DMS153 (cell line): ENCODE measurements at places on chromosomes 11 and 22.

- no peak for DNase-seq
Measured at GRCh38 chr11:10017911-10018310, 276.1 kb downstream of the SBF2 start.

DNA sequence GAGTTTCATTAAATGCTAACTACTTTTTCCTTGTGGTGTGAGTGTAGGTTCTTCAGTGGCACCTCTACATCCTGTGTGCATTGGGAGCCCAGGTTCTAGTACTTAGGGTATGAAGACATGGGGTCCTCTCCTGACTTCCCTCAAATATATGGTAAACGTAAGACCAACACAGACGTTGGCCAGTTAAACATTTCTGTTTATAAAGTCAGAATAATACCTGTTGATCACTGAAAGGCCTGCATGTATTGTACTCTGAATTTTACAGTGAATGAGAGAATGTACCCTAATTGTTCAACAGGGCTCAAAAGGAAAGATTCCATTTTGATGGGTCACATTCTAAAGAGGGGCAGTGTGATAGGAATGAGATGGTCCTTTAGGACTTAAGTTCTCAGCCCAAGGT lies 3.2 kb downstream of the RPL27A start:
- DNase-seq = no peak

DNA sequence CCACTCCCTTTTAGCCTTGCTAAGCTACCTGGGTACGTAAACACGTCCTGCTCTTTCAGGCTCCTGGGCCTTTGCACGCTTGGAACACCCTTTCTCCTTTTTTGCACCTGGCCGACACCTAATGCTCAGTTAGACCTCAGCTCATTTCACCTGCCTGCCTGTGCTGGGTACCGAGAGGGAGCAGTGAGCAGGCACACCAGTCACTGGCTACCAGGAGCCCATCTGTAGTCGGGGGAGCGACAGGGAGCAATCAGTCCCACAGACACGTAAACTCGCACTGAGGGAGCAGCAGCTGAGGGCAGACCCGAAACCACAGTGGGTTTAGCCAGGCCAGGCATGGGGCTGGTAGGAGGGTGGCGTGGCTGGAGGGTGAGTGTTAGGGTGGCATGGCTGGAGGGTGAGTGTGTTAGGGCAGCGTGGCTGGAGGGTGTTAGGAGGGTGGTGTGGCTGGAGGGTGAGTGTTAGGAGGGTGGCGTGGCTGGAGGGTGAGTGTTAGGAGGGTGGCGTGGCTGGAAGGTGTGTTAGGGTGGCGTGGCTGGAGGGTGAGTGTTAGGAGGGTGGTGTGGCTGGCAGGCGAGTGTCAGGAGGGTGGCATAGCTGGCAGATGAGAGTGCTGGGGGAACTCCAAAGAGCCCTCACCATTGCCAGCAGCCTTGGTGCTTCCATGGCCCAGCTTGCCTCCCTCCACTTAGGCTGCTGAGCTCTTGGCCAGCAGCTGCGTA lies 6.4 kb upstream of the GTSE1 start:
- DNase-seq = no peak

GRCh38 chr22:36419177-36419911 lies 31.6 kb upstream of the MYH9 start:
- DNase-seq = no peak

GRCh38 chr22:47929073-47929472 lies 1166.6 kb downstream of the TBC1D22A start:
- DNase-seq = no peak

DNA sequence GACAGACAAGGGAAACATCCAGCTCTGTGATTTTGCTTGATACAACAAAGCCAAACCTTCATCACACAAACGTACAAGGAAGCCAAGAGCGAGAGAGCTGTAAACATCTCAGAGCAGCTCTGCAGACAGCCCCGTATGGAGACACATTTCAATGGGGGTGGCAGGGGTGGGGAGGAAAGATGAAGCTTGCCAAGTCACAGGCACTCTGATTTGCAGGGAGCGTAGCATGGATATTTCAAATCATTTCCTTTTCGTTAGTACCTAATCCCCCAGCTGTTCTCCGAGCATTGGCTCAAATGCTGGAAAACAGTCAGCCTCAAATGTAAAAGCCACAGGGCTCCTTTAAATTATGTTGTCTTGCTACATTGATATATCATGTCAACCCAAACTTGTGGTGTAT lies 458.9 kb upstream of the CADM1 start:
- no peak for DNase-seq

GRCh38 chr11:97537407-97538150 lies 1147.8 kb downstream of the JRKL start:
- no peak for DNase-seq

- no peak for DNase-seq
Measured at GRCh38 chr22:19713245-19713644, 1.1 kb upstream of the SEPTIN5 start.

DNA sequence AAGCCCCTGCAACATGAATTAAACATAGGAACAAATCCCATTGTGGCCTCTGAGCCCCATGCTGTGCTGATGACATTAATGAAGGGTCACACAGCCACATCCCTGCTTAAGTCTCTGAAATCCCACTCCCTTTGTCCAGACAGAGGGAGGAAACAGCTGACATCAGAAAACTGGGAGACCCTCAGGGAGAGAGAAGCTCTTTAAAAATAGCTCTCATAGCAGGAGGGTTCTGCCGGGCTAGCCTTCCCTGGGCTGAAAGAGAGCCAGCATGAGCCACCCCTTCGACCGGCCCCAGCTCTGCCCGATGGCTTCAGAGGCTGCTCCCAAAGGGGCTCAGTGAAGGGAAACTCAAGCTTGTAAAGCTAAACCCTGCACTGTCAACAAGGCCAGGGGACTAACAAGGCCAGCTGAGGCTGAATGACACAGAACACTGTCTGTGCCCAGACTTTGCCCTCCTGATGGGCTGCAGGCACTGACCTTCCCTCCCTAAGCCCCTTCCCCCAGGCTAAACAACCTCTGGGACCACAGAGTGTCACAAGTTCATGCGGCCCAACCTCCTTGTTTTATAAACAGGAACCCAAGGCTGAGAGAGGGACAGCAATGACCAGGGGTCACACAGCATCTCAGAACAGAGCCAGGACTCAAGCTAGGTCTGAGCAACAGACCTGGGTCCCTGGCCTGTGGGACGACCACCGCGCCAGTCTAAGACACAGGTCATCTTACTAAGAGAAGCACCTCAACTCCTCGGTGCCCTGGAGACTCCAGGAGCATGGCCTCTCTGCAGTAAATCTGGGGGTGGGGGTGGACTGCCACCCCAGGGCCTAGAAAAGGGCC lies 163.8 kb downstream of the CHST1 start:
- DNase-seq = no peak
